ENCODE measurements at places on chromosomes 3 and 15.

GRCh38 chr3:46926871-46927717 lies 49.5 kb downstream of the CCDC12 start:
- peak; percentile 61 for DNase-seq

- DNase-seq, result no peak
Observed at GRCh38 chr3:124748560-124749198, 18.4 kb downstream of the UMPS start.

DNA sequence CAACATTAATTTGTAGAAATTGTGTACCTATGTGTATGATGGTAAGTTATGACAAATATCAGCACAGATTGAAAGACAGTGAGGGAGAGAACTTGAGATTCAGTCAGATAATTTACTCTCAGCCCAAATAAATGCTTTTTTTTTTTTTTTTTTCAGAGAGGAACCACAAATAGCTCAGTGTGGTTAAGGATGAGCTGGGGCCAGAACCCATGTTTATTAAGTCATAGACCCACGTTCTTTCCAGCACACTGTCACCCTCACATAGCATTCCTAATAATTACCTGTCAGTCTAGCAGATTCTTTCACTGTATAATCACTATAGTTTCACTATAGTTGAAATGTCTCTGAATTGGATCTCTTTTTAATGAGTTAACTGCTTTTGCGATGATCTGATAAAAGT lies 246.1 kb downstream of the ZIC1 start:
- no peak for DNase-seq

DNA sequence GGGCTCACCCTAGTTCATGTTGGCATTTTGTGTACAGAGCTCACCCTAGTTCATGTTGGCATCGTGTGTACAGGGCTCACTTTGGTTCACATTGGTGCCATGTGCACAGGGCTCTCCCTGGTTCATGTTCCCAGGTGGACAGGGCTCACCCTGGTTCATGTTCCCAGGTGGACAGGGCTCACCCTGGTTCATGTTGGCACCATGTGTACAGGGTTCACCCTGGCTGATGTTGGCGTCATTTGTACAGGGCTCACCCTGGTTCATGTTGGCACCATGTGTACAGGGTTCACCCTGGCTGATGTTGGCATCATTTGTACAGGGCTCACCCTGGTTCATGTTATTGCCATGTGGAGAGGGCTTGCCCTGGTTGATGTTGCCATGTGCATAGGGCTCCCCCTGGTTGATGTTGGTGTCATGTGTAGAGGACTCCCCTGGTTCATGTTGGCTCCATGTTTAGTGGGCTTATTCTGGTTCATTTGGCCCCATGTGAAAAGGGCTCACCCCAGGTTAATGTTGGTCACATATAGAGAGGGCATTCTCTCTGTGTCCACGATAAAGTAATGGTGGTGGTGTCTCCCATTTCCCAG lies 31.7 kb upstream of the NR2C2 start:
- no peak for DNase-seq

DNA sequence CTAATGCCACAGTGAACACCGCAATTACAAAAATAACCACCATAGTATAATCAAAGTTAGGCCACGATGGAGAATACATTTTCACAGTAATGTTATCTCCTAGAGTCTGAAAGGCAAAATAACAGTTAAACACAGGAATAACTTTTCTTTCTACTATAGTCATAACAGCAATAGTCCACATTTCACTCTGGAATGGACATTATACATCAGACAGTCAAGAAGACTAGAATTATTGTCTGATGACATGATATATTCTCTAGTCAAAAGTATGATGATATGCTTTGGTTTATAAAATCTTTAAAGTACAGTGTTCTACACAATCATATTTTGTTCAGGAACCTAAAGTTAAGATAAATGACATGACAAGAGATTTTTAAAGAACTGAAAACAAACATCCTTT lies 18.0 kb downstream of the SPPL2A start:
- DNase-seq, result no peak

DNA sequence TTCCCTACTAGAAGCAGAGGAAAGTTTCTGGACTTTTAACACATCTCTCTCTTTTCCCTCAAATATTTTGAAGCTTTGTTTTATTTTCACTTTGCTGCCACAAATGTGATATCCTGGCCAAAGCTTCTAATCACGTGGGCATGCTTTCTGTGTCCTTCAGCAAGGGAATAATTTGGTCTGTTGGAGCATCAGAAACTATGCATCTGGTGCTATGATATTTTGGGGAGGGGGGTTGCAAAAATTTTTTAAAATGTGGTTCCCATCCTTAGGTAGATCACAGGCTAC lies 254.2 kb downstream of the GAP43 start:
- DNase-seq, result no peak

DNA sequence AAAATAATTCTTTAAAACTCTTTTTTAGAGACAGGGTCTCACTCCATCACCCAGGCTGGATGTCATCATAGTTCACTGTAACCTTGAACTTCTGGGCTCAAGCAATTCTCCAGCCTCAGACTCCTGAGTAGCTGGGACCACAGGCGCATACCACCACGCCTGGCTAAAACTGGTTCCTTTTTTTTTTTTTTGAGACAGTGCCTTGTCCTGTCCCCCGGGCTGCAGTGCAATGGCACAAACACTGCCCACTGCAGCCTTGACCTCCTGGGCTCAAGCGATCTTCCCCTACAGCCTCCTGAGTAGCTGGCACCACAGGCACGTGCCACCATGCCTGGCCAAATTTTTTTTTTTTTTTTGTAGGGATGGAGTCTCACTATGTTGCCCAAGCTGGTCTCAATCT lies 23.7 kb upstream of the FURIN start:
- no peak for DNase-seq

GRCh38 chr3:43120937-43121336 lies 15.1 kb upstream of the POMGNT2 start:
- DNase-seq, result no peak

DNA sequence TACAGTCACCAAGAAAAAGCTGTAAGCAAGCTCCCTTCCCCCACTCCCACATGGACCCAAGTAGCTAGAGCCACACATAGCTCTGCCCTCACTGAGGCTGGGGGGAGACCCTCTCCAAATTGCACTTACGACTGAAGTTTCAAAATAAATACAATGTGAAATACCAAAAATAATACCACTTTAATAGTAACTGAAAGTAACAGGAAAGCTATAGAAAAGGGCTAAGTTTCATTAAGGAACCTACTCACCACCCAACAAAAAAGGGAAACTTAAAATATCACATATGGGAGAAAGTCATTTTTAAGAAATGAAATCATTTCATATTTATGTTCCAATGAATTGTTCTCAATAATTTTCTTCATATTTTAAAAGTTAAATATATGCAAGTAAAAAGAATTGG lies 130.4 kb upstream of the UBE2E2 start:
- no peak for DNase-seq

DNA sequence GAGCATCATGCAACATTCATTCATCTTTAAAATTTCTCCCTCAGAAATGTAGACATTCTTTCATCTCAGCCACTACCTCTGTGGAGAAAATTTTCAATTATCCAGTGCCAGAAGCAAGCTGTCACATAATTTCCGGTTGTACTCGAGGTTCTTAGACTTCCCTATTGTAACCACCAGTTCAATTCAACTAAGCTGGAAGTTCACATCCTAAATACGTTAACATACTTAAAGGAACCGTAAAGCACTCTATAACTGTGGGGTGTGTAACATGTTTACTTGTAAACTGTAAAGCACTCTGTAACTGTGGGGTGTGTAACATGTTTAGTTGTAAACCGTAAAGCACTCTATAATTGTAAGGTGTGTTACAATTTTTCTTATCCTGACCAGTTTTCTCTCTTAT lies 150.3 kb downstream of the PLCL2 start:
- DNase-seq, result no peak

Measured in MM.1S (cell line).